ENCODE measurements at places on chromosomes 1 and 21.

DNA sequence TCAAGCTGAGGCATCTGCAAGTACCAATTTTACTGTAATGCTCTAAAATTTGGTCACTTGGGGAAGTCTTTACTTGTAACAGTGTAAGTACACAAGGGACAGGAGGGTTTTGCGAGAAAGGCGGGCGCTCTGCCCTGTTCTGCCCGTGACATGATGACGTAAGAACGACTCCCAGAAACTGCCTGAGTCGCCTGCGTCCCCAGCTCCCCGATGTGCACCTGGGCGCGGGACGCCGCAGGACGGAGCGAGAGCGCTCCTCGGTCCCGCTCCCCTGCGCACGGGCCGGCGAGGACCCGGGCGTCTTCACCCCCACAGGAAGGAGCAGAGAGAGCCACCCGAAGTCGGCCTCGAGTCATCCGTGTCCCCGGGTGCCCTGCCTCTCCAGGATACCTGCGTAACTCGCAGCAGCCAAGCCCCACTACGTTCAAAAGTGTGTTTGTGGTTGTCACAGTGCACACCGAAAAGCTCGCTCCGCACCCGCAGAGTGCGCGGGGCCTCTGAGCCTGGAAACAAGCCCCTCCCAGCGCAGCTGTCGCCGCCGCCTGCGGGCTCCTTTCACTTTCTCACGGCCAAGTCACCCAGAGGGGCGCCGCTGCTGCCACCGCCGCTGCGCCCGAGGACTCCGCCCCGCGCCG, 3.3 kb upstream of the ZBTB18 start:
- DNase-seq, result peak; percentile 71

DNA sequence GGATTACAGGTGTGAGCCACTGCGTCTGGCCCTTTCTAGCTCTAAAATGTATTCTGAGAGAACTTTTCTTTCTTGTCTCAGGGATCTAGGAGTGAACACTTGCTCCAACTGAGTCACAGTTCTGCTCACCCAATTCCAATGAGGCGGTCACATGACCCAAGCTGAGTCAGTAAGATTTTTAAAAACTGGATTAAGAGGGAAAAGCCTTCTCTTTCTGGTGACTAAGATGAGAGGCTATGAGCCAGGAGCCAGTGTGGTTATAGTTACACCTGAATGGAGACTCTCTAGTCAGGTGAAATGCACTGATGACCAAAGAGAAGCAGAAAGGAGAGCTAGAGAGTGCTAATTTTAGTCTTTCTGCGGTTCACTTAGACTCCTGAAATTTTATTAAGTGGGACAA, 9.5 kb upstream of the DEPDC1 start:
- no peak for DNase-seq

GRCh38 chr1:167938080-167938636, 1.3 kb upstream of the MPC2 start:
- DNase-seq, result no peak

DNA sequence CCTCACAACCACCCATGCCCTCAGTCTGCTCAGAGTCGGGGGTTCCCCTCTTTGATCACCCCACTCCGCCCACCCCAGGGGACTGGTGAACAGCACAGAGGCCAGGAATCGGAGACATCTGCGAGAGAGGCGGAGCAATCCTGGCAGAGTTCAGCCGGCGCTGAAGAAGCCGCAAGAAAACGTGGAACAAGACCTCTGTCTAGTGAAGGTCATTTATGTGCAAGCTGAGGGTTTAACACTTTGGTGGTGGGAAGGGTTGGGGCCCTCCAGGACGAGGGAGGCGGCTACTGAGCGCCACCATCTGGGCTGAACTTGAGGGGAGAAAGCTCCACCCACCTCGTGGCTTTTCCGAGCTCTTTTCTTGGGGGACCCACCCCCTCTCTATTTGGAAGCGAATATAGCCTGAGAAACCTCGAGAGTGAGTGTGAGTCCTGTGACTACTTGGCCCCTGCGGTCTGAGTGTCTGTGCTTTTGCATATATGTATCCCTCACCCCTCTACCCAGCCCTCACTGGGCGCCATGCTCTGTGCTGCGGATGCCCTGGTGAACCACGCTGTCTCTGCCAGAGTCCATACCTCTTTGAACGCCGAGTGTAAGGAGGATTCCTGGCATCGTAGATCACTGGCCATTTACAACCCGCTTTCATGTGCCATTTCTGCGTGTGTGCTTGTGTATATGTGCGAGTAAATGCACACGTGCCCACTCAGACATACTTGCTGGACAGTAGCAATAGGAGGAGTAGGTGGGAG, 1.2 kb upstream of the EPHA10 start:
- DNase-seq, result no peak

- DNase-seq, result no peak
Measured at GRCh38 chr21:45225041-45225740, 62.5 kb downstream of the POFUT2 start.

DNA sequence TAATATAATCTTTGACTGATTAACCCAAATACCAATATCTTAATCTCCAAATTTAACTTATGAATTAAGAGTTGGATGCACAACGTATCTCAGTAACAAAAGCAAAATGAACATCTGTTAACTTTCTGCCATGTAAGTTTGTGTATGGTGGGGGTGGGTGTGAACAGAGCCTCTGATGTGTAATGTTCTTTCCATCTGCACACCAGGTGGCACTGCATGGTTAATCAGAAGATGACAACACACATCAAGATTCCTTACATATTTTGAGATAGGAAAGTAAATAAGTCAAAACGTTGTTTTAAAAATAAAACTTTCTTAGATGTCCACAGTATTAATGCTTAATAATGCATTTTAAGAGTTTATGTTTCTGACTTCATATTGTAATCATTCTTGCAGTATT, 251.9 kb downstream of the DPYD start:
- peak; percentile 55 for DNase-seq

- no peak for DNase-seq
Measured at GRCh38 chr1:160009081-160009480, 22.7 kb downstream of the PIGM start.

DNA sequence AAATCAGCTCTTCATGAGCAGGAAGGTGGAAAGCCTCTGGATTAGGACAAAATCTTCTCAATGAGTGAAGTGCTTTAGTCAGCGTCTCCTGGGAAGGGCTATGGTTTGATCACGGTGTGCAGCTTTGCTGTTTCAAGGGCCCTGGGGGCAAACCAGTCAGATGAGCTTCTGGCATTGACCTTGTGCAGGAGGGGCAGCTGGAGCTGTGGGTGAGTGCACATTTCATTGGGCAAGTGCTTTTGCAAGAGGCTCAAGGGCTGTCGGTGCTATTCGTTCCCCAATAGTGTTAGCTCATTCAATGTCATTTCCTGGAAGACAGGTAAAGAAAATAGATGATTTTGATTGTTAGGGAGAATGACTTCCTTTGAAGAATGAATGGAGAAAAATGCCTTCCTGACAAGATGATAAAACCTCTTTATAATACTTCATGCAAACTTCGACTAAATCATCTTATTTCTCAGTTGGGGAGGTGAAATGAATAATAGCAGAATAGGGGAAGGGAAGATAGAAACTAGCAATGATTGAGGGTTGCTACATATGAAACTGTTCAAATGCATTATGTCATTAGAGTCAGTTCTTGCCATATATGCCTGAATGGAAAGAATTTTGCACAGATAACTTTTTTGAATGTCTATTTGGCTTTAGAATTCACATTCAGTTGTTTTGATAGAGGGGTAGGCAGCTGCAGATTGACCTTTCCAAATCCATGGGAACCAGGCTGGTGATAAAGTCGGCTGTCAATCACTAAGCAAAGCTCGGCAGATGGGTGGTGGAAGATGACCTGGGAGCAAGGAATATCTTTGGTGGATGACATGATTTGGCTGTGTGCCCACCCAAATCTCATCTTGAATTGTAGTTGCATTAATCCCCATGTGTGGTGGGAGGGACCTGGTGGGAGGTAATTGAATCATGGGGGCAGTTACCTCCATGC, 12.9 kb upstream of the DISC1 start:
- DNase-seq, result no peak

DNA sequence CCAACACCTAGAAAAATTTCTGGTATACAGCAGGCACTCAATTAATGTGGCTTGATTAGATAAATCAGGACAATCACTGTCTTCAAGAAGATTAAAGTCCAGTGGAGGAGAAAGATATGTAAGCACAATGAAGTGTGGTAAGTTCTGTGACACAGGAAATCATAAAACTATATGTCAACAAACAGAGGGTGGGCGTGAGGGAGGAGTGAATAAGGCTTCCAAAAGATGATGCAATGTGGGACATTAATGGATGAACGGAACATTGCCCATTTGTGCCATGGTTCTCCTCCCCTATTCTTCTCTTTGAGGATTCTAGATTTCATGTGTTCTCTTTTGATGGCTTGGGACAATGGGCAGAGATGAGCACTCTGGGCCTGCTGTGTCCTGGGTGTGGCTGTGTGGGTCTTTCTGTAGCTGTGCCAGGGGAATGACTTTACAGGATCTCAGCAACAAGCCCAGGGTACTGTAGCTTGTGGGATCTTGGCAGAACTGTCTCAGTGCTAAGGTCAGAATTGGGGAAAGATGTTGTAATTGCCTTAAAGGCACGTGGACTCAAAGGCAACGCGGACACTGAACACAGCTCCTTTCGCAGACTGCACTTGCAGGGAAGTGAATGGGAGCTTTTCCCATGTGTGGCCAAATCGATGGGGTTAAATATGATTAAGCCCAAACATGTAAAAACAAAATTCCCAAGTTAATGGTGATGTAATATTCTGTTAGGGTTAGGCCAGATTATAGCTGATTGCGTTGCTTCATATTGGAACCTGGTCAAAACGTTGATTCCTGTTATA, 366.9 kb downstream of the TGFB2 start:
- DNase-seq, result no peak

DNA sequence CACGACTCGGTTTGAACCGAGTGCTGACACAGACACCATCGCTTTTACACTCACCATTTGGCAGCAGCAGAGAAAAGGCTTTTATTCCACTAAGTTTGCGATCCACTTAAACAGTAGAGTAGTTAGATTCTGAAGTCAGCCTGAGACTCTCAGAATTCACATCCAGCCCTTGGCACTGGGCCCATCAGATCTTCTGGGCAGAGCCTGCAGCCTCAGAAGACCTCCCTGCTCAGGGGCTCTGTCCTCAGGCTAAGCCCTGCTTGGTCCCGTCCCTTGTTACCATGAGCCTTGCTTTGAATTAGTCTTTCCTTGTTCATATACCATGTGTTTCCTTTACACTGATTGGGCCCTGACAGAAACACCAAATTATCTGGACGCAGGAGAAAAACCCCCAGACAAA, 41.4 kb upstream of the AJAP1 start:
- DNase-seq, result no peak

- DNase-seq, result no peak
Measured at GRCh38 chr1:169590932-169591331, 4.7 kb upstream of the F5 start.

DNA sequence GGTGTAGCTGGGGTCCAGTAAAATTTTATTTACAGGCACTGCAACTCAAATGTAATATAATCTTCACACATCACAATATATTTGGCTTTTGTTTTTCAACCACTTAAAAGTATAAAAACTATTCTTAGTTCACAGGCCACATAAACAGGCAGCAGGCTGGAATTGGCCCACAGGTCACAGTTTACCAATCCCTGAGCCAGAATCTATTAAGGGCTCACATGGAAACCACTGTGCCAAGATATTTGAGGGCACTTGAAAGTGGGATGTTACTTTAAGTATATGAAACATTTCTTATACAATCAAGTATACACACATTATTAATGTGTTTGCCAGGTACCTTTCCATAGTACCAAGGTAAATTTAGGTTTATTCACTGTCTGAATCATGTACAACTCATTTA, 71.9 kb upstream of the PRDX6 start:
- DNase-seq, result no peak

GRCh38 chr1:41357451-41358101, 3.7 kb upstream of the FOXO6 start:
- DNase-seq, result no peak

- DNase-seq, result no peak
Measured at GRCh38 chr1:193494368-193494767, 308.0 kb upstream of the B3GALT2 start.

DNA sequence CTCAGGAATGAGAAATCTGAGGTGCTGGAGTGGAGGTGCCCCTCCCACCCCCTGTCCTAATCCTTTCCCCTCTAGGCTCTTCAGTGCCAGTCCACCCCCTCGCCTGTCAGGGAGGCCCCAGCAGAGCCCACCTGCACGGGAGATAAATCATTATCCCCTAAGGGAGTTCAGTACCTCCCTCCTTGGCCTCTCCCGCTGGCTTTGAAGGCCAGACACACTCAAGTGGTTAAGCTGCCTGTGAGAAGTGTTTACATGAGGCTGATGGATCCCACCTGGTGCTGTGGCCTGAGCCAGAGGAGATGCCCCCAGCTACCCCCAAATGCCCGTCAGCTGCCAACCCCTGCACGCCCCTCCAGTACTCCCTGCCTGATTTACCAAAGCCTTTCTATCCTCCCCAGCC, 3.7 kb downstream of the RSPO1 start:
- DNase-seq, result no peak

DNA sequence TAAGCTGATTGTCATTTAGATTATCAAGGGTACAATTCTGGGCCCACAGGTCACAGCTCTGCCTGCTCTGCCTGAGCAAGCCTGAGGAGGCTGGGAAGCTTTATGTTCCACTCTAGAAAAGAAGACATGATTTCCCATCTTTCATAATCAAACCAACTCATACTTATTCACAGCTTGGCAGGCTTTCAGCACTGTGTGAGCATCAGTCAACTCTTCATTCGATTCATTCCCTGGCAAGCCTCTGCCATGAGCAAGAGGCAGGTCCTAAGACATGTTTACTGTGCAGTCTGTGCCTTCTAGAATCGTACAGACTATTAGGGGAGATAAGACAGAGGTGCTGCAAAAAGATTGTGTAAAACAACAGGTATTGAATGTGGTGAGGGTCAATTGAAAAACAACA, 24.5 kb upstream of the KIRREL1 start:
- peak; percentile 17 for DNase-seq

GRCh38 chr1:248243204-248243603, 12.0 kb downstream of the OR2M4 start:
- peak; percentile 37 for DNase-seq

DNA sequence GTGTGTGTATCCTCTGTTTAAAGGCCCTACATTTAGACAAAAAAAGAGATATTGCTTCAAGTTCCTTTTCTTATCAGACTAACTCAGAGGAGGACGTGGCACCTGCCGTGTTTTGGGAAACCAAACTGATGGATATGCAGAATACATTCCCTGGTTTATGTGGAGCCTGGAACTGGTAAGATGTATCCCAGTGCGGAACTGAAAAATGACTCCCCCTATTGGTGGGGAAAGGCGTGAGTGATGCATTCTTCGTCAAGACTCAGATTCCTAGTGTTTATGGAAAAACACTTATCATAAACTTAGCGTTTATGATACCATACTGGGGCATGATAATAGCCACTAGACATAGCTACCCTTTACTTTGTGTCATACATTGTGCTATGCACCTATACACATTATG, 154.2 kb downstream of the ZNF326 start:
- DNase-seq, result no peak

GRCh38 chr1:209860293-209860881, 32.6 kb downstream of the UTP25 start:
- peak; percentile 89 for DNase-seq

DNA sequence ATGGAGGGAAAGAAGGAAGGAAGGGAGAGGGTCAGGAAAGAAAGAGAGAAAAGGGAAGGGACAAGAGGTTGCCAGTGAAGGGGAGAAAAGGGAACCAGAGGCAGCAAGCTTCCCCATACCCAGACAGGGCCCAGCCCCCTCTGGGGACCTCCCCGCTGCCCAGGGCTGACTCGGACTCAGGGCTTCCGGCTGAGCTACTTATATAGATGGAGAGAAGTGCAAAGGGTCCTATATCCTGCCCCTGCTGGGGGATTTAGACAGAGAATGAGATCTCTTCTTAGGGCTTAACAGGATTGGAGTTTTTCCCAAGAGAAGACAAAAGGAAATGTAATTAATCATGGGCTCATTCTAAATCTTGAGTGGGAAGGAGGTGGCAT, at the start of gene ETV3L:
Gene ETV3L (minus strand): TSS at position 176 of the 377 bp plus-strand sequence. CDS start 285 bp downstream, outside the sequence.
- DNase-seq, result no peak
